ENCODE measurements at places on chromosomes 1 and 21.

- DNase-seq, result no peak
These were observed at the start of gene FNDC5 for GRCh38 chr1:32870615-32871363. TSS of gene FNDC5 (minus strand) at chr1:32870912.

GRCh38 chr1:18217398-18218043 lies 109.9 kb downstream of the IGSF21 start:
- DNase-seq, result no peak

DNA sequence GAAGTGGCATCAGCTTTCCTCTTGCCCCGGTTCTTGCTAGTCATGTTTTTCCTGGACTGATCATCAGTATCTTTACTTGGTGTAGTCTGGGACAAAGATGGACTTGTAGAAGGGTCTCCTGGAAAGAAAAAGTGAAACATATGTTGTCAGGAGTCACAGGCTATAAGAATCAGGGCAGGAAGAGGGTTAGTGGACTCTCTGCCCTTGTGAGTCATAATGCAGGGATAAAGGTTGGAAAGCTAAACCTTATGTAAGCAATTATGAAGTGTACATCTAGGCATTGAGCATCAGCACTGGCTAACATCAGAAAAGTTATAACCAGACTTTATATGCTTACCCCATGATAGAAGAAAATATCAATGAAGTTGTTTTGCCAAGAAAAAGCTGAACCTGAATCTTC lies 51.2 kb downstream of the XKR8 start:
- DNase-seq, result no peak

DNA sequence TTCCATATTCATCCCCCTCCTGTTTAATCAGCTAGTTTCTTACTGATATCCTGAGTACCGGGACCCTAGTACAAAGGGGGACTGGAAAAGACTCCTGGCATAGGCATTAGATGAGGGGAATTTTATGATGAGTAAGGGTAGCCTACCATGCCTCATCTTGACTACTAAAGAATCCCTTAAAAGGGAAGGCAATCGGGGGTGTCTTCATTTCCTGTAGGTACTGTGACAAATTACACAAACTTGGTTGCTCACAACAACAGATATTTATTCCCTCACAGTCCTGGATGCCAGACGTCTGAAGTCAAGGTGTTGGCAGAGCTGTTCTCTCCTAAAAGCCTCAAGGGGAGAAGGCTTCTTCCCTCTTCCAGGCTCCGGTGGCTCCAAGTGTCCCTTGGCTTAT lies 28.9 kb upstream of the RUNX1 start:
- no peak for DNase-seq

- no peak for DNase-seq
These were observed 385.3 kb downstream of the SETD4 start for GRCh38 chr21:35674895-35675470.

DNA sequence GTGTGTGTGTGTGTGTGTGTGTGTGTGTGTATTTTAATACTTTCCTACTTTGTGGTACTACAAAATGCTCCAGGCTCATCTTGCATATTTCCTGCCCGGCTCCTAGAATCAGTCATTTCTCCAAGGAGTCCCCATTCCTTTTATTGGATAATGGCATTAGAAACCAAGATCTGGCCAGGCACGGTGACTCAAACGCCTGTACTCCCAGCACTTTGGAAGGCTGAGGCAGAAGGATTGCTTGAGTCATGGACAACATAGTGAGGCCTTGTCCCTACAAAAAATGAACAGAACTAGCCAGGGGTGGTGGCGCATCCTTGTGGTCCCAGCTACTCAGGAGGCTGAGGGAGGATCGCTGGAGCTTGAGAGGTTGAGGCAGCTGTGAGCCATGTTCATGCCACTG lies 20.3 kb downstream of the EPB41 start:
- DNase-seq, result no peak

DNA sequence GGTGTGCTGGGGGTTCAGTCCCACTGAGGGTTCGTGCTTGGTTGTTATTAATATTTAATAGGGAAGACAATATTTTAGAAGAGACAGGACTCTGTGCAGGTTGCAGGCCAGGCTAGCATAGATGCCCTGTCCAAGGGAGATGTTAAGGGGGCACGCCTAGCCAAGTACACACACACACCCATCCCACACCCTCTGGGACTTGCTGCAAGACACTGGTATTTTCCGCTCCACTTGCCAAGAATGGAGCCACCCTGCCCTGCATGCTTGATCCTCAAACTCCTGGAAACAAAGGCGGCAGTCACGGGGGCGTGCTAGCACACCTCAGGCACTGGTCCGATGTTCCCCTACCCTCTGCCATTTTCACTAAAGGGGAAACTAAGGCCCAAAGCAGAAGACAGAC lies 99.1 kb downstream of the MRPL37 start:
- DNase-seq, result no peak

Measured in activated T-cell treated with anti-CD3 and anti-CD28 coated beads for 24 hours (primary cell).